Inflammatory macrophage treated with lipopolysaccharide for 4 hours (primary cell): ENCODE measurements at places on chromosomes 12 and 14.

GRCh38 chr12:75982169-75982564 lies 49.4 kb downstream of the PHLDA1 start:
- DNase-seq, result no peak

DNA sequence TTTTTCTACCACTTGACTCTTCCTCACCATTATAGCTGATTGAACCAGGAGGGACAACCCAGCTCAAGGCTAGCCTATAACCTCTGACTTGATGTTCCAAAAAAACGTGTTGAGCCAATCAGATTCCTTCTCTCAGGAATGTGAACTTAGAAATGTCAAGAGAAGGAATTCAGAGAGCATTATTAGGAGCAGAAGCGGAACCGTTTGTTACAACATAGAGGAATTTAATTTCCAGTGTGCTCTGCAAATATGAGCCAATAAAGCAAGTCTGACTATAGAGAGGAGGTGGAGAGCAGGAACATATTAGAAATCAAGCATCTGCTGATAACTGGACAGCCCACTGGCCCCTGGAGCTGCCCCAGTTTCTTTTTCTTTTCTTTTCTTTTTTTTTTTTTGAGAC lies 15.3 kb upstream of the PELI2 start:
- DNase-seq, result no peak

DNA sequence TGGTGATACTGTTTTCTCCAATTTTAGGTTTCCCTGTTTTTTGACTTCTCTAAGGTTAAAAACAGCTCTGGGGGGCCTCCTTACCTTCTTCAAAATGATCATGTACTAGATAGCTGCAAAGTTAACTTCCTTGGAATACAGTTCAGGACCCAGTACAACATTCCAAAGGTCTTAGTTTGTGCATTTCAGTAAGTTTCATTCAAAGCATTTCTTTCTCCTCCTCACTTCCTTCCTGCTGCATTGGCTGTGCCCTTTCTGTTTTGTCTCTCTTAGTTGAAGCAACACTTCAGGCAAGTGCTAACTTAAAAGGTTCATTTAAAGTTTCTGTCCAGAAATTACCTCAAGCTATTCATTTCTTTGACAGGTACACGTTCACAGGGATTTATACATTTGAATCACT lies 95.7 kb downstream of the SCN8A start:
- no peak for DNase-seq

GRCh38 chr14:105013150-105013785 lies 7.6 kb downstream of the CDCA4 start:
- no peak for DNase-seq

DNA sequence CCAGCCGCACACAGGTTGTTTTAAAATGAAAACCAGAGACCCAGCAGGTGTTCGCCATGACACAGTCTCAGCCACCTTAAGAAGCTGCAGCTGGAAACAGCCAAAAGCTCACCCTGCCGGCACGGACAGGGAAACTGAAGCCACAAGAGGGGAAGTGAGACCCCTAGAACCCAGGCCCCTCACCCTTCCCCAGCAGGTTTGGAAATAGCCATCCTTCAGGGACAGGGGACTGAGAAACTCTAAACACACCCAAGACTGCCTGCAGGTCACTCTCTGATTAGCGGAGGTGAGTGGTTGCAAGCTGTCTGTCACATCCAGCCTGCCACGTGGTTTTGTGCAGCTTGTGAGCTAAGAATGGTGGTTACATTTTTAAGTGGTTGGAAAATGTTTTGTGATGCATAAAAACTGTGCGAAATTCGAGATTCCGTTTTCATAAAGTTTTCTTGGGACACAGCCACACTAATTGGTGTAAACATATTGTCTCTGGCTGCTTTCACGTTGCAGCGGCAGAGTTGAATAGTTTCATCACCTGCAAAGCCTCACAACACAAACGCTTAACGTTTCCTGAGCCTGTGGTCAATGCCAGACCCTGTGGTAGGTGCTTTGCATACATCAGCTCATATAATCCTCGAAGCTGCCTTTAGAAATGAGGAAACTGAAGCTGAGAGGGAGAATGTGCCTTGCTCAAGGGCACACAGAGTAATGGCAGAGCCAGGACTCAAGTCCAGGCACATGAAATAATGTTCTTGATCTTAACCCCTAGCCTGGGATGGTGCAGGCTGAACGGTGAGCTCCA lies 1.7 kb upstream of the SELPLG start:
- DNase-seq, result peak; percentile 71

DNA sequence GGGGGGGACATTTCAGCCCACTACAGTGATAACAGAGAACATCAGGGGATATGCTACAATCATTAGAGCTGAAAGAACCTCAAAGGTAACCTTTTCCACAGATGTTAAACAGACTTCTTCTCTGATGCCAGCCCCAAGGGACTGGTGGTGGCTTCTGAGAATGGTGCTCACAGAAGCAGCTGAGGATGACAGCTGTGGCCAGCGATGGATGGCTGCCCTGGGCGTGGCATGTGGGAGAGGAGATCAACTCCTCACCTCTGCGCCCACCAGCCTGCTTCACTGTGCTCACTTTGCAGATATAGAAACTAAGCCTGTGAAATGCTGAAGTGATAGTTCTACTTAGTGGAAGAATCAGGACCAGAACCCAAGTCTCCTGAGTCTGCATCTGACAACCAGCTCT lies 33.0 kb downstream of the FOXN3 start:
- no peak for DNase-seq

DNA sequence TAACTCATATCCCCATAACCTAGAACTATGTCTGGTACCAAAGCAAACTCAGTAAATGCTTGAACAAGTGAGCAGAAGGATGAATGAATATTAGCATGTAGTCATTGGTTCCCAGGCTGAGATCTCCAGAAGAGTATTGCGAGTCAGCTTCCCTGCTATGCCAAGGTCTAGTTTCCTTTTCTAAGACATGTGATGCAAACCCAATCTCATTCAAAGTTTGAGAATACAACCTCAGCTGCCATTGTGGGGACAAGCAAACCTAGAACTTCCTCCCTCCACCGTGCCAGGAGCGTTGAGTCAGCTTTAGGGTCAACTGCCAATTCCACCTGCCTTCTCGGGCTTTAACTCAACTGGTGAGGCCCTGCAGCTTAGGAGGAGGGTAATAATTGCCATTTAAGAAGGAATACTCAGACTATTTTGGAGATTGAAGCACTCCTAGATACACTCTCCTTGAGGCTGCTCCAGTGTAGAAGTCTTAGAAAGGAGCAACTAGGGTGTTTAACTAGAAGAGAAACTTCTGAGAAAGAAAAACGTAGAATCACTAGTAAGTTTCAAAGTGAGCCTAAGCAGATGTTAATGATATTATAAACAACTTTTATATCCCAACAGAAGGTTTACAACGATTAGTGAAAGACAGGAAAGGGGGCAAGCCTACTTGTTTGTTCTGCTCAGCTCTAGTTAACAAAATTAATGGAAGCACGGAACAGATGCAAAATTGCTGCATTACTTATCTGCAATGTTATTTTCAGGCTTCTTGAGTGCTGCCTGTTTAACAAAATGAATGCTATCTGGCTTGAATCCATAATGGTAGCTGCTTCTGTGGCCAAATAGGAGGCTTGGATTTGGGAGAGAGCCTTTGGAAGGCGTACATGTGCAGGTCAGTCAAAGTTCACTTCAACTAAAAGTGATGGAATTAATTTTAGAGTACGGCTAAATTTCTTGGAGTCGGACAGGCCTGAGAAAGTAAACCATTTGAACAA lies 96.9 kb downstream of the HELB start:
- DNase-seq, result peak; percentile 38

DNA sequence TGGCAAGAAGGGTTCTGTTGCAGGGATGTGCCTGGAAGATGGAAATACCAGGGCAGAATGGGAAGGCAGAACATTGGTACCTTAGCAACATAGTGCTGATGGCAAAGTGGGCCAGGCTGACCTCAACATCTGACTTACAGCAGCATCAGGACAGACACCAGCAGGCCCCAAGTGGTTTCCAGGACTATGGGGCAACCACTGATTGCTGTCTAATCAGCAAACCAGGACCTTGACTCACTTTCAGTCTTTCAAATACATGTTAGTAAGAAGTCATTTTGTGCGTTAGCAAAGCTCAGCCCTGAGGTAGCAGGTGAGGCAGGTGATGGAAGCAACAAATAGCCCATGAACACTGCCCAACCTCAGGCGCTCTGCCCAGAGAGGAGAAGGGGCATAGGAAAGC lies 4.7 kb upstream of the SPTSSA start:
- no peak for DNase-seq

DNA sequence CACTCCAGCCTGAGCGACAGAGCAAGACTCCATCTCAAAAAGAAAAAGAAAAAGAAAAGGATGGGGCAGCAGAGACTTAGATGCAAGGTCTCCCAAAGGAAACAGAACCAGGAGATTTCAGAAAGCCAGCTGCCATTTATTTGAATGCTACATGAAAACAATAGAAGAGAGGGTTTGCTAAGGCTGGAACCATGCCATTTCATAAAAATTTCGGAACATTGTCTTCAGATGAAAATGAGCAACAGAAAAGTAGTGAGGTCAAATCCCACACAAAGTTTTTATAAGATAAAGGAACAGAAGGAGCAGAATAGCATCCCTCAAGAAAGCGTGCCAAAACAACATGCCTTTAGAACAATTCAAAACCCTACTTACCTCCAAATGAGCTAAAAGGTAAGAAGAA lies 175.3 kb downstream of the ETV6 start:
- DNase-seq, result no peak

- no peak for DNase-seq
These were observed 6.6 kb downstream of the SBNO1 start for GRCh38 chr12:123358035-123358434.

GRCh38 chr14:104094056-104094708 lies 8.7 kb downstream of the ASPG start:
- DNase-seq, result no peak

DNA sequence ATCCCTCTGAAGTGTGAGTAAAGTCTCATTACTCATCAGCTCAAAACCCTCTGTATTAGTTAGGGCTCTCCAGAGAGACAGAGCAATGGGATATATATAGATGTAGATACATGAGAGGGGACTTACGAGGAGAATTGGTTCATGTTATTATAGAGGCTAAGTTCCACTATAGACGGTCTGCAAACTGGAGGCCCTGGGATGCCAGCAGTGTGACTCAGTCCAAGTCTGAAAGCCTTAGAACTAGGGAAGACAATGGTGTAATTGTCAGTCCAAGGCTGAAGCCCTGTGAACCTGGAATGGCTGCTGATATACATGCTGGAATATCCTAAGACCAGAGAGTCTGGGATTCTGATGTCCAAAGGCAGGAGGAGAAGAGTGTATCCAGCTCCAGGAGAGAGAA lies 57.3 kb upstream of the CEP83 start:
- DNase-seq, result no peak

GRCh38 chr12:106085213-106085612 lies 53.5 kb downstream of the NUAK1 start:
- DNase-seq, result no peak

GRCh38 chr12:123671876-123672275 lies 963 bp downstream of the TCTN2 start:
- no peak for DNase-seq

GRCh38 chr12:29207120-29207519 lies 58.0 kb downstream of the FAR2 start:
- DNase-seq, result peak; percentile 93

DNA sequence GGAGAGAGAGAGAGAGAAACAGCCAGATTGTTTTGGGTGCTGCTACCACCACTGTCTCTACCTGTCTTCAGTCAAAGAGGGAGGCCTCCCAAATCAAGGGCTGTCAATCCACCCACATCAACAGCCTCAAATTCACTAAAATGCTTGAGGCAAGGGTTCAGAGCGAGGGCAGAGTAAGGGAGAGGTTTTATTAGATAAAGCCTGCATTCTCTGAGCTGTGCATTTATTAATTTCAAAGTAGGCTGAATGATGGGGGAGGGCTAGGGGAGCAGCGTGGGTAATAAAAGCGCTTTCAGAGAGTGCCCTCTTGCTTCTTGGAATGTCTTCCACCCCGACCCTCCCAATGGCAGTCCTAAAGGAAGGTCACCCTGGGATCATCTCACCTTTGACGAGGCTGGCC lies 636.5 kb upstream of the TBX3 start:
- DNase-seq, result no peak

DNA sequence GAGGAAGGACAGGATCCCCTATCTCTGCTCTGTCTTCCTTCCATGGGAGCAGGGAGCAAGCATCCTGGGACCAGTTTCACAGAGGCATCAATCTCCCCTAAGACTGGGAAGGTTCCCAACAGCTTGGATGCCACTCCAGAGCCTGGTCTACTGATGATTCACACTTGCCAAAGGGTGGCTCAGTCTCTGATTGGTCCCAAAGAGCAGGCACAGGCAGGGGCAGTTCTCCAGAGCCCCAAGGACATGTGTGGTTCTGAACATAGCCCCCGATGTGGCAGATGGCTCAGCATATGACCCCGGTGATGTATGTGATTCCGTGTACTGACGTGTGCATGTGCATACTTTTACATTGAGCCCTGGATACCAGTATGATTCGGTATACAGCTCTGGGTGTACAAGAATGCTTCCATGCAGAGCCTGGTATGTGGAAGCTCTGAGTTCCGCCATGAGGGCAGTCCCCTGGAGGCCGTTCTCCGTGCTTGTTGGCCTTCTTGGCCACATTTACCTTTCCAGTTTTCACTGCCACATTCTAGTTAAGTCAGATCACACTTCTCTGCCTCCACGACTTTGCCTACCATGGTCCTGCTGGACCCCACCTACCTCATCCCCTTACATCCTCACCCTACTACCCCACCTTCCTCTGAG lies 21.2 kb downstream of the ITGA7 start:
- no peak for DNase-seq

DNA sequence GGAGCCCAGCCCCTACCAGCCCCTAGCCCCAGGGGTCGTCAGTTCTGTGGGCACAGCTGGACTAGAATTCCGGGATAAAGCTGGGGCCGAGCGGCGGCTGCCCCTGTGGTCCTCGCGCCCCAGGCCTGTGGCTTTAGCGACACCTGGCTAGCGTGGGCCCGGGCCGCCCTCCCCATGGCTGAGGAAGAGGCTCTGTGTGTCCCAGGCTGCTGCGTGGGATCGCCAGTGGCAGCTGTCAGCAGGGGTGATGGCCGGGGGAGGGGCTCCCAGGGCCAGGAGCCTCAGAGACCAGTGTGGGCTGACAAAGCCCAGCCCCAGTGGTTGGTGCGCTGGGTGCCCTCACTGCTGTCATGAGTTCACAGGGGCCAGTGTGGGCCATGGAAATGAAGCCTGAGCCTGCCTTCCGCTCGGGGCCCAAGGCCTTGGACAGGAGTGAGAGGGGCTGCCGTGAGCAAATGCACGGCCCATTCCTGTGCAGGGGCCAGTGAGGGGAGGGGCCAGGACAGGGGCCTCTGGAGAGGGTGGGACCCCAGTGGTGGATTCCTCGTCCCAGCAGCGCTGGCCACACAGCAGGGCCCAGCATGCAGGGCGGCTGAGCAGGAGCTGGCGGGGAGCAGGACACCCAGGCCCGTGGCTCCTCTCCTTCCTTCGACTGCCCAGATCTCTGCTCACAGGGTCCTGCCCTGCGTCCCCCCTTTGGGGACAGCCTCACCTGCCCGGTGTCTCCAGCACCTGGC lies 11.4 kb downstream of the FBRSL1 start:
- no peak for DNase-seq

- no peak for DNase-seq
These were observed 184.1 kb downstream of the CCER1 start for GRCh38 chr12:90770861-90771260.
